ENCODE measurements at places on chromosomes 7 and 10. TPM values are rescaled to one million over a fixed set of nuclear protein-coding genes. Genes with fewer than 3 reads are reported as not detected.

RBP4 gene
- not detected for polyA plus RNA-seq

LOXL4 gene
- not detected for polyA plus RNA-seq

CDH23 gene
- polyA plus RNA-seq, result 0.17 TPM

SLC26A3 gene
- polyA plus RNA-seq, result not detected

PRF1 gene
- polyA plus RNA-seq, result 130 TPM

CALML5 gene
- not detected for polyA plus RNA-seq

MUC3A gene
- polyA plus RNA-seq, result not detected

TRPV5 gene
- not detected for polyA plus RNA-seq

FAM237B gene
- polyA plus RNA-seq, result not detected

DBNL gene
- 167 TPM for polyA plus RNA-seq

RBP3 gene
- not detected for polyA plus RNA-seq

DNA sequence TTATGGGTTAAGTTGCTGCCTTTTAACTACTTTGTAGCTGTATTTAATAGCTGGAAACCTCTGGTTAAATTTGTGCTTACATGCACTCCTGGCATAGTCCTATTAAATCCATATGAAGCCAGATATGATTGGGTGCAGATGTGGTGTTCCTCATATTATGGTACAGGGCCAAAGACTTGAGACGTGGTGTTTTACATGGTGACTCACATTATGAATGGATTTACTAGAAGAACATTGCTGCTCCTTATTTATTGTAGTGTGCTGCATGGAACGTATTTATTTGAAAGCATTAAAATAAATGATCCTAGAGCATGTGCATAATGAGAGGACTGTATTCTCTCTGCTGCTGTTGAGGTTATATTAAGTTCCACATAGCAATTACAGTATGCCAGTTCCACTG, 224.1 kb downstream of the SLC25A13 start:
- DNase-seq, result no peak
- no peaks in the 10 kb centered on the region for H3K36me3 ChIP-seq
- H3K27ac ChIP-seq, result no peak overlapping the region
- no peak overlapping the region for H3K4me3 ChIP-seq
- no peaks in the 10 kb centered on the region for H3K4me1 ChIP-seq

DNA sequence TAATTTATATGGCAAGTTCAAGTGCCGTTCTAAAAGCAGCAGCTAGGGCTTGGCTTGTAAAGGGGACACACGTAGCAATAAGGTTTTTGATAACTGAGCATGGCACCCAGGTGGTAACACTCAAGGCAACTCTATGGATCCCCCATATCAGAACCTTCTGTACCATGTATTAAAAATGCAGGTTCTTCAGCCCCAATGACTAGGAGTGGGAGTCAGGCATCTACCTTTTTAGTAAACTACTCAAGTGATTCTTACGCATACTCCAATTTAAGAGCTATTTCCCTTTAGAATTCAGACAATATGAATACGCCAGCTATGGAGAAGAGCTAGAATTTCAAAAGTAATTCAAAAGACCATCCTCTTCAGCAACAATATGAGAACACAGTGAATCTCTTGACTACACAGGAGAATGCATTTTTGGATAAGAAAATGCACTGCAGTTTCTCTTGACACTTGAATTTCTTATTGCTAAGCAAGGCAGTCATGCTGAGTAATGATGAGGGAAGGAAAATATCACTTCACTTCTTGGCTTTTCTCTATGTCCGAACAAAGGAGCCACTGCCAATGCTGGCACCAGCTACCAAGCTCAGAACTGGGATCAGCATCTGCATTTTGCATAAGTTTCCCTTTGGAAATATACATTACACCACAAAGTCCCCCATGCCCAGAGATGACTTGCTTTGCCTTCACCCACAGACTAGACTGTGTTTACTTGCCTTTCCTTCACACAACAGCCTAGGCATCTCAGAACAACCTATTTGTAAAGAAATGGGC, 53.5 kb downstream of the ABLIM1 start:
- H3K27me3 ChIP-seq, result no peaks in the 10 kb centered on the region
- H3K36me3 ChIP-seq, result peaks cover 5% of the 10 kb centered on the region
- DNase-seq, result no peak
- H3K27ac ChIP-seq, result peak overlapping the region; percentile 37
- H3K4me3 ChIP-seq, result peak overlapping the region; percentile 35

DNA sequence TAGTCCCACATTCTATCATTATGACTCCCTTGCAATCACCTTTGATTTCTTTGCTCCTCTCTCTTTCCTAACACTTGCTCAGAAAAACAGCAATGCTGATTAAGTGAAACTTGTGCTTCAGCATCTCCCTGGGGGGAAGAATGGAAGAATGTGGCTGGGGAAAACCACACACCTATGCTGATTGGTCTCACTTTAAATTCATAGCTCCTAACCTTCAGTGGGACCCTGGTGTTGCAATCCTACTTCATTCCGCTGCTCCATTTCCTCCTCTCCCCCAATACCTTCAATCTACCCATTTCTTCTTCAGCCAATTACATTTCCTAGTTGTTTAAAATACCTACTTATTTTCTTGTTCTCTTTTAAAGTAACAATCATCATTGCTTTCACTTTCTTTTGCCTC, 1166.7 kb upstream of the C7orf33 start:
- H3K27me3 ChIP-seq, result no peaks in the 10 kb centered on the region
- no peak for DNase-seq
- H3K4me3 ChIP-seq, result no peak overlapping the region
- H3K36me3 ChIP-seq, result no peaks in the 10 kb centered on the region

DNA sequence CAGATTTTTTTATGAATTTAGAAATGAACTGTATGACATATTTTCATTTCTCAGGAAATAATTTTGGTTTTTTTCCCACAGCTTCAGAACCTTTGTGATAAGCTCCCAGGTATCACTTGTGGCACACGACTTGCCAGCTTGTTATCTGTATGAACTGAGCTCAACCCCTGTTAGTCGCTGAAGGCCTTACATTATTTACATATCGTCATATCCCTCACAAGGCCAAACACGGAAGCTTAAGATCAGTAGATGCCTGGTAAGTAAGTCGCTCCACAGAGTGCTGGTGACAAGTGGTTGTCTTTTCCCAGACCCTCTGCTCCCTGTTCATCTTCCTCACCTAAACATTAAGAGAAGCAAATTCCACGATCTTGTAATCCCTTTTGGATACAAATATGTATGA, 55.2 kb downstream of the RAPGEF5 start:
- no peaks in the 10 kb centered on the region for H3K27me3 ChIP-seq
- no peak overlapping the region for H3K4me3 ChIP-seq
- H3K36me3 ChIP-seq, result no peaks in the 10 kb centered on the region
- H3K27ac ChIP-seq, result no peak overlapping the region

- no peak overlapping the region for H3K27ac ChIP-seq
- no peak for DNase-seq
- H3K4me3 ChIP-seq, result no peak overlapping the region
- H3K4me1 ChIP-seq, result no peaks in the 10 kb centered on the region
Measured at GRCh38 chr7:4269086-4269485, 413.0 kb upstream of the FOXK1 start.

DNA sequence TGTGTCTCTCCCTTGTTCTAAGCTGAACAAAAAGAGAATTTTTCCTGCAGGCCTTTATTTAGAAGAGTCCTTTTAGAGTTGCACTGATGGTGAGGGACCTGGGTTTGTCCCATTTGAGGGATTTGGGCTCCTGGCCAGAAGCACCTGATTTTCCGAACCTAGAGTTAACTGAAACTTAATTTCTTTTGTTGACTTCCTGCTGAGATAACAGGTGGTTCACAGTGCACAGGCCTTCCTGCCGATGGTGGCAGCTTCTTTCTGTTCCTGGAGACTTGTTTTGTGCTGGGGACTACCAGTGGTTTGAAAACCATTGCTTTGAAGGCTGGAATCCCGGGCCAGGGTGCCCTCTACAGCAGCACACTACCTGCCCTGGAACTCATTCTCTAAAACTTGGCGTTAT, 99.2 kb downstream of the SUGCT start:
- no peaks in the 10 kb centered on the region for H3K36me3 ChIP-seq
- DNase-seq, result no peak
- H3K27ac ChIP-seq, result no peak overlapping the region
- H3K4me1 ChIP-seq, result no peaks in the 10 kb centered on the region
- no peaks in the 10 kb centered on the region for H3K27me3 ChIP-seq

GRCh38 chr10:132417257-132417910, 20.4 kb downstream of the PWWP2B start:
- DNase-seq, result no peak
- H3K4me1 ChIP-seq, result peaks cover 17% of the 10 kb centered on the region
- no peaks in the 10 kb centered on the region for H3K27me3 ChIP-seq
- H3K27ac ChIP-seq, result no peak overlapping the region
- no peaks in the 10 kb centered on the region for H3K36me3 ChIP-seq

- peaks cover 4% of the 10 kb centered on the region for H3K4me1 ChIP-seq
- H3K4me3 ChIP-seq, result no peak overlapping the region
- H3K27ac ChIP-seq, result no peak overlapping the region
Measured at GRCh38 chr7:77940647-77941046, 142.1 kb downstream of the PHTF2 start.

DNA sequence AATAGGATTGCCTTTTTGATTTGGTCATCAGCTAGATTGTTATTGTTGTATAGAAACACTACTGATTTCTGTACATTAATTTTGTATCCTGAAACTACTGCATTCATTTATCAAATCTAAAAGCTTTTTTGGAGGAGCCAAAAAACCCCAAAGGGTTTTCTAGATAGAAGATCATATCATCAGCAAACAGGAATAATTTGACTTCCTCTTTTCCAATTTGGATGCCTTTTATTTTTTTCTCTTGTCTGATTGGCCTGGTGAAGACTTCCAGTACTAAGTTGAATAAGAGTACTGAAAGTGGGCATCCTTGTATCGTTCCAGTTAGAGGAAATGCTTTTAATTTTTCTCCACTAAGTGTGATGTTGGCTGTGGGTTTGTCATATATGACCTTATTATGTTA, 10.6 kb upstream of the ENTPD7 start:
- DNase-seq, result no peak
- no peaks in the 10 kb centered on the region for H3K36me3 ChIP-seq
- H3K27ac ChIP-seq, result no peak overlapping the region
- peaks cover 27% of the 10 kb centered on the region for H3K27me3 ChIP-seq
- no peaks in the 10 kb centered on the region for H3K4me1 ChIP-seq
- no peak overlapping the region for H3K4me3 ChIP-seq

GRCh38 chr7:20916311-20916710, 129.6 kb upstream of the SP8 start:
- H3K27ac ChIP-seq, result no peak overlapping the region
- no peak for DNase-seq
- no peaks in the 10 kb centered on the region for H3K27me3 ChIP-seq
- no peaks in the 10 kb centered on the region for H3K4me1 ChIP-seq
- no peaks in the 10 kb centered on the region for H3K36me3 ChIP-seq
- no peak overlapping the region for H3K4me3 ChIP-seq

- H3K4me1 ChIP-seq, result no peaks in the 10 kb centered on the region
- H3K27ac ChIP-seq, result no peak overlapping the region
- H3K27me3 ChIP-seq, result no peaks in the 10 kb centered on the region
- no peaks in the 10 kb centered on the region for H3K36me3 ChIP-seq
- no peak overlapping the region for H3K4me3 ChIP-seq
- no peak for DNase-seq
Measured at GRCh38 chr10:51479711-51480110, 219.7 kb downstream of the CSTF2T start.

- no peaks in the 10 kb centered on the region for H3K36me3 ChIP-seq
- H3K4me1 ChIP-seq, result no peaks in the 10 kb centered on the region
- H3K4me3 ChIP-seq, result no peak overlapping the region
- no peak for DNase-seq
- no peaks in the 10 kb centered on the region for H3K27me3 ChIP-seq
- H3K27ac ChIP-seq, result no peak overlapping the region
Measured at GRCh38 chr7:73812996-73813395, 17.8 kb upstream of the CLDN4 start.

DNA sequence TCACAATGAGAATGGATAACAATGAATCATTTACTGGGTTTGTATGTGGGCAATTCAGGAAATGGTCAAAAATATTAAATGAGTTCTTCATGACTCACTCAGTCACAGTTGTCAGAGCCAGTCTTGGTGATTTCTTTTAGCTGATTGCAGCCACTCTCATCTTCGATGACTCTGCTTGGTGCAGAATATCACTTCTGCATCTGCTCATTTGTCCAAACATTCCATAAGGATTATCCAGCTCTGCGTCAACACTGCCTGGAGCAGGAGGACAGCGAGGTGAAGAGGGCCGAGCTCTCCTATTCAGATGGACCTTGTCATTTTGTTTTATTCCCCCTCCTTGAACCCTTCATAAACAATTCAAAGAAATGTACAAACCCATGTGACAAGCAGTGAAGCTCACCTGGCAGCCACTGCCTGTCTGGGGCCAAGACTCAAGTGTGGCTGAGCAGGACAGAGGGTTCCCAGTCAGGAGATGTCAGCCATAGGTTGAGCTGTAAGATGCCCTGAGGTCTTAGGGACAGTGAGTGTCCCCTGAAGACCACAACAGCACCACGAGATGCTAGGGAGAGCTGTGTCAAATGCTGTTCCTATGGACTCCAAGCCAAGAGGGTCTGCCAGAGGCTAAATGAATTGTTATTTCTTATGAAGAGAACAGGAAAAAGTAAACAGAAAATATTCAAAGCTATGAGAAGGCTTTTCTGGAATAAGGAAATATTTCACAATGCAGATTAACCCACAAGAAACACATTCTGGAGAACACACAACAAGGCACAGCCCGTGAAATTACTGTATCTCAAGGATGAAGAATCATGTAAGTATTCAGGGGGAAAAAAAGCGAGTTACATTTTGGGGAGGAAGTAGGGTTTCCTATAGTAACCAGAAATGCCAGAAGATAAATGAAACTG, 33.1 kb upstream of the EGFR start:
- H3K27me3 ChIP-seq, result no peaks in the 10 kb centered on the region
- H3K4me3 ChIP-seq, result no peak overlapping the region
- no peaks in the 10 kb centered on the region for H3K36me3 ChIP-seq
- no peak overlapping the region for H3K27ac ChIP-seq

DNA sequence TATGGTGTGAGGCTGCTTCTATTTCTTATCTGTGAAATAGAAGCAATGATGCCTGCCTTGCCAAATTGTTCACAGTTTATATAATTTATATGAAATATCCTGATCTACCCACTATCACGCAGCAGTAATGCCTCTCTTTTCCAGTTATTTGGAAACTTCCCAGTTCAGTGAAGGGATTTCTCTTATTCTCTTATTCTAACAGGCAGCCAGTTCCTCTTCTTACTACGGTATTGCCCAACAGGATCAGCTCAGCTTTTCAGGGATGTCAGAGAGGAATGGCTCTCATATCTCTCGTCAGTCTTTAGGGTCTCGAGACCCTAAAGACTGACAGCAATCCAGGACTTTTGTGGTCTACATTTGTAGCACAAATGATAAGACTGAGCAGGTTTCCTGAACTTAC, 215.6 kb downstream of the CREB5 start:
- peaks cover 2% of the 10 kb centered on the region for H3K27me3 ChIP-seq
- no peak overlapping the region for H3K27ac ChIP-seq
- no peak for DNase-seq
- no peak overlapping the region for H3K4me3 ChIP-seq
- no peaks in the 10 kb centered on the region for H3K36me3 ChIP-seq

DNA sequence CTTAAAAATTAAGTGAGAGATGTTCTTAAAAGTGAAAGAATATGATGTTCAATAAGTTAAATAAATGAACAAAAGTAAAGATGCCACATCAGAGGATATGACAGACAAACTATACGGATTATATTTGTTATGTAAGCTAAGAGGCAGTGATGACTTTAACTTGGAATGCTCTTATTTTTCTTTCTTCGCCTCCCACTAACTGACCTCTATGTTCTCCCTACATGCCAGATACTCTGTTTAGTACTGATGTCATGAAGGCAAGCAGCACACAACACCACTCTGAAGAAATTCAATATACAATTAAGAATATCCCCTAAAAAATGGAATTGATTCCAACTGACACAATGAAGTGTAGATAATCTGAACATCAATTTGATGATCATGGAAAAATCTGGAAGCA, 223.4 kb downstream of the DOCK4 start:
- H3K4me3 ChIP-seq, result no peak overlapping the region
- no peak for DNase-seq
- no peaks in the 10 kb centered on the region for H3K27me3 ChIP-seq

- H3K4me3 ChIP-seq, result no peak overlapping the region
- H3K4me1 ChIP-seq, result peaks cover 12% of the 10 kb centered on the region
- H3K36me3 ChIP-seq, result no peaks in the 10 kb centered on the region
Measured at GRCh38 chr7:8105449-8106095, 137.0 kb downstream of the GLCCI1 start.
